ENCODE measurements at places on chromosomes 3 and 15. TPM values are rescaled to one million over a fixed set of nuclear protein-coding genes. Genes with fewer than 3 reads are reported as not detected.
A peak's percentile ranks its signal among the peaks of the same experiment; 100 is the strongest.

DNA sequence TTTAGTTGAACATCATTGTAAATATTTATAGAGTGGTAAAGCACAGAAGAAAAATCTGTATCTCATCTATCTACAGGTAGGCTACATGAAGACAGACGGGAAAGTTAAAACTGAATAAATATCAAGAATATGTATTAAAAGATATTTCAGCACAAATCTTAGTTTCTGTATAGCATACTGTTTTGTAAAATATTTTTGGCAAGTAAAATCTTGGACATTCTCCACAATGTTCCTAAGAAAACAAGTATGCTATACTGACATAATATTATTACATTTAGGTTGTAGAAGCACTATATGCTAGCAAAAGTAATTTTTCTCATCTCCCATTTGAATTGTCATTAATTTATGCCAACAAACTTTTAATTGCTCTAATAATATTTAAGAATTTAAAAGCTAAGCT is 326.4 kb upstream of the ARL6 start:
- H3K4me3 ChIP-seq: no peak overlapping the region
- no peaks in the 10 kb centered on the region for H3K27me3 ChIP-seq
- no peaks in the 10 kb centered on the region for H3K4me1 ChIP-seq
- no peak overlapping the region for H3K27ac ChIP-seq
- no peak for DNase-seq

GRCh38 chr15:28182216-28182615 is 83.1 kb upstream of the OCA2 start:
- H3K36me3 ChIP-seq: peaks cover 2% of the 10 kb centered on the region
- no peaks in the 10 kb centered on the region for H3K27me3 ChIP-seq
- H3K4me3 ChIP-seq: no peak overlapping the region

DNA sequence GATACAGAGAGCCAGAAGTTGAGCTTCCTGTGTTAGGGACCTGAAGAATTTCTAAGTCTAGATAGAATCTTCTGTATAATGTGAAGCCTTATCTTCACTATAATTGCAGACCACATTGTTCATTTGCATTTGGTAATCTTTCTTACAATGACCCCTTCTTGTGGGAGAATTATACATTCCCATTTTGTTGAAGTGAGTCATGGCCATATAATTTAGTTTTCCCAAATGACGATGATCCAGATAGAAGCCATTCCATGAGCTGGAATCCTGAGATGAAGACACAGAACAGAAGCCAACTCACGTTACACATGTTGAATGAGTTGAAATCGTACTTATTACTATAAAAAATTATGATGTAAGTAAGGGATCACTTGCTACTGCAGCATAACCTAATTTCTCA is 187.8 kb downstream of the TUSC7 start:
- H3K27ac ChIP-seq: no peak overlapping the region
- no peaks in the 10 kb centered on the region for H3K4me1 ChIP-seq
- DNase-seq: no peak
- no peaks in the 10 kb centered on the region for H3K36me3 ChIP-seq
- no peaks in the 10 kb centered on the region for H3K27me3 ChIP-seq

DNA sequence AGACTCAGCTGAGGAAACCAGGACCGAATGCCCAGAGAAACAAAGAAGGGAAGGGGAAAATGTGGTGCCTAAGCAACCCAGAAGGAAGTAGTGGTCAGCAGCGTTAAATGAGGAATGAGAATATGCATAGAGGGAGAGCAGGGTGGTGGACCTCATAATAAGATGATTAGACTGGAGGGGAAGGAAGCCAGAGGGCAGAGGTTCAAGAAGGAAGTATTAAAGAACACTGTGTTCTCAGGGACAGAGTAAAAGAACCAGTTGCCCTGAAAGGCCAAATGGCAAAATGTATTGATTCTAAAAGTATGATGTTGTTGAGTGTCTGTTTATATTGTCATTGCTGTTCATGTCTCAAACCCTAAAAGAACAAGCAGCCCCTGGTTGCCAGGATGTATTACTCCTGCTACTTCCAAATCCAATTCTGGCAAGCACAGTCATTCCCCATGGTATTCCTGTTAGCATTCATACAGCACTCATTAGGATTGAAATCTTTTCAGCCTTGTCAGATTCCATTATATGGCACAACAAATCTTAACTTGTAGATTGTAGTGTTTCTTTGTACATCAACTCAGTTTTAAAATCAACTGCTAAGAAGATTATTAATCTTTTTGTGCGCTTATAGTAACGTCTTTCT is 23.4 kb downstream of the P2RY1 start:
- DNase-seq: no peak
- H3K4me1 ChIP-seq: no peaks in the 10 kb centered on the region

GRCh38 chr15:80467311-80467714 is 63.1 kb downstream of the ARNT2 start:
- H3K4me3 ChIP-seq: no peak overlapping the region
- DNase-seq: no peak
- H3K27me3 ChIP-seq: peaks cover 17% of the 10 kb centered on the region
- no peaks in the 10 kb centered on the region for H3K4me1 ChIP-seq

- DNase-seq: no peak
- H3K27ac ChIP-seq: no peak overlapping the region
- H3K4me3 ChIP-seq: no peak overlapping the region
- H3K4me1 ChIP-seq: no peaks in the 10 kb centered on the region
Observed at GRCh38 chr15:82093774-82094211, 48.0 kb upstream of the MEX3B start.

DNA sequence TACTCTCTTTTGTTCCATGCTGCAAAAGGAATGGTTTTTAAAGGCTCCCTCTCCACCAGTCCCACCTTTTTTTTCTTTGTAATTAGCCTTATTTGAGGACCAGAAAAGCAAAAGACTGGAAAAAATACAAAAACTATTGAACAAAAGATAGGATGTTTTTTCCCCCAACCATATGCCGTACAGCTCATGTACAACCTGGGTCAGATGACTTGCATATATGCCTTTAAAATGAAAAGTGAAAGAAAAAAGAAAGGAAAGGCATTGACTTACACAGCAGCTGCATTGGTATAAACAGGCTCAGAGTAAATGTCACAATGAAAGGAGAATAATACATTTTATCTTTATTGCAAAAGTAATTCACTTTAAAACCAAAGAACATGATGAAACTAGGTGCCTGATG is 69.5 kb upstream of the CMC1 start:
- no peak for DNase-seq
- peak overlapping the region; percentile 19 for H3K4me3 ChIP-seq
- peak overlapping the region; percentile 88 for H3K27ac ChIP-seq
- peaks cover 10% of the 10 kb centered on the region for H3K4me1 ChIP-seq
- no peaks in the 10 kb centered on the region for H3K27me3 ChIP-seq

Gene SLC15A2
- total RNA-seq: 2.4 TPM

- H3K27me3 ChIP-seq: no peaks in the 10 kb centered on the region
- no peaks in the 10 kb centered on the region for H3K36me3 ChIP-seq
- DNase-seq: no peak
- no peaks in the 10 kb centered on the region for H3K4me1 ChIP-seq
- no peak overlapping the region for H3K4me3 ChIP-seq
Observed at GRCh38 chr15:53833134-53833624, 73.7 kb upstream of the WDR72 start.

DNA sequence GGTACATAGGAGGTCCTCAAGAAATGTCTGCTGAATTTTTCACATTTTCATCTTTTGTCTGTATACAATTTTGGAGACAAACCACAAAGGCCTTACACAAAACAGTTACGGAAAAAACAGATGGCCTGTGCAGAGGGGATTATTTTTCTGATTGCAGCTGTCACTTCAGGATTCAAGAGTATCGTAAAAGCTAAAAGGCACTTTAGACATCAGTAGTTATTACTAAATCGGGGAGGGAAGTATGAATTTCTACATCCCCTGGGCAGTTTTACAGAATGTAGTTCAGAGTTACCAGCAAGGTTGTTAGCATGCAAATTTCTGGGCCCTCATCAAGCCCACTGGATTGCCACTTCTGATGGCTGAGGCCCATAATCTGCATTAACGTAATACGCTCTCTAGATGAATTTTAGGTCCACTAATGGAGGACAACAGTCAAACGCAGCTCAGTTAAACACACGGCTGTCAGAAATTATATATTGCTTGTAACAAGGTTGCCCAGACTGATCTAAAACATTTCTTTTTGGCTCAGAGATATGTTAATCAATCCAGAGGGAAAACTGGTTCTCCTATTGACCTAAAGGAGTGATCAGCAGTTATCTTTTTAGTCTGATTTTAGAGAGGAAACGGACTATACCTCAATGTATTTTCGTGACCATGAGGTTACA is 1.1 kb downstream of the RIOX2 start:
- DNase-seq: no peak
- H3K36me3 ChIP-seq: peaks cover 24% of the 10 kb centered on the region
- peak overlapping the region; percentile 96 for H3K4me3 ChIP-seq
- H3K4me1 ChIP-seq: peaks cover 89% of the 10 kb centered on the region
- no peaks in the 10 kb centered on the region for H3K27me3 ChIP-seq
- H3K27ac ChIP-seq: peak overlapping the region; percentile 91

DNA sequence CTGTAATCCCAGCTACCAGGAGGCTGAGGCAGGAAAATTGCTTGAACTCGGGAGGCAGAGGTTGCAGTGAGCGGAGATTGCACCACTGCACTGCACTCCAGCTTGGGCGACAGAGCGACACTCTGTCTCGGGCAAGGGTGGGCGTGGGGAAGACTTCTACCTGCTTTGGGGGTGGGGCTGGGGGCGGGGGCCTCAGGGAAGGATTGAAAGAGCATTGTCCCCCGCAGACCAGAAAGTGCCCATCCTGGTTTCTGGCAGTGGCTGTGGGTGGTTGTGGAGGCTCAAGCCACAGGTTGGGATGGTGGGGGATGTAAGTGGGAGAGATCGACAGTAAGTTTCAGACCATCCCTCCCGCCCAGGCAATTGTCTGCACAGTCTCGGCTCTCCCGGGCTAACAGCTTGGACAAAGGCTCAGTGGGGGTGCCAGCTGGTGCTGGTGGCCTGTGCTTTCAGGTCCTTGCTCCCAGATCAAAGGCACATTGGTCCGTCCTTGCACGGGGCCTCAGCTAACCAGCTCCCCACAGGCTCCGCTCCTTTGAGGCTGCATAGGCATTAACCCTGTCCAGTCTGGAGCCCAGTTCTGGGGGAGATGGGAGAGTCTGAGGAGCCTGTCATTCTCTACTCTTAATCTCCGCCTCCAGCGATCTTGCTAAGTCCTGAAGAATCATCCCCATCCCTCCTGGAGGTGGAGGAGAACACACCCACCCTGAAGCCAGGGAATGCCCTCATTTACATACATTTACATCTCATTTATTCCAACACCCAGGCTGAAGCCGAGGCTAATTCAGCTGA is 8.6 kb downstream of the SCN5A start:
- no peak overlapping the region for H3K27ac ChIP-seq
- H3K4me3 ChIP-seq: no peak overlapping the region
- no peaks in the 10 kb centered on the region for H3K36me3 ChIP-seq
- peaks cover 3% of the 10 kb centered on the region for H3K27me3 ChIP-seq
- no peak for DNase-seq
- H3K4me1 ChIP-seq: peaks cover 6% of the 10 kb centered on the region

DNA sequence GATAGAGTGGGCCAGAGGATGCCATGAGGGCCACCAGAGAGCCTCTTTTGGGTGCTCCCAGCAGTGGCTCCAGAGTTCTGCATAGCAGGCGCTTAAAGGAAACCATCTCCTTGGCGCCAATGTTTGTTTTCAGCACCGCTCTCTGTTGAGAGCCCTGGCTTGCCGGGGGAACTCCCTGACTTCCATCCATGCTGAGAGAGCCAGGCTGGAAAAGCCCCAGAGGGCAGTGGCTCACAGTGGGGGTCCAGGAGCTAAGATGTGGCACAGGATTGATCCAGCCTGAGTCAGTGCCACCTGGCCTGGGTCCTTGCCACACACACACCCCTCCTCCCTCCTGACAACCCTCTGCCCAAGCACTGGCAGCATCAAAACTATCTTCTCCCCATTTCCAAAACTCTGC is 50.4 kb upstream of the HACD2 start:
- no peaks in the 10 kb centered on the region for H3K27me3 ChIP-seq
- no peaks in the 10 kb centered on the region for H3K4me1 ChIP-seq
- no peak for DNase-seq

Gene PIF1
- total RNA-seq: 85.5 TPM

DNA sequence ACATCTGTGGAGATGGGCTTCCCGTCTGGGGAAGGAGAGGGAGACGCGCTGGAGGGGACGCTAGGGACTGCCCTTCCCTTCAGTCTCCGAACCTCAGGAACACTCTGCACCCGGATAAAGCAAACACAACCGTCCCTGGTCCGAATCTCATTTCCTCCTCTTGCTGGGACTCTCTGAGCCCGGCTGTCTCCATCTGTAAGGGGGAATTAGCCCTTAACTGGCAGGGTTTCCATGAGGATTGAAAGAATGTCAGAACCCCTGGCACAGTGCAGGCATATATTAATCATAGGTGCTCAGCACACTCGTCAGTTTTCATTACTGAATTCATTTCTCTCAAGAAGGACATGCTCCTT is 19.1 kb upstream of the IGDCC3 start:
- peaks cover 59% of the 10 kb centered on the region for H3K27me3 ChIP-seq
- DNase-seq: no peak
- H3K4me3 ChIP-seq: no peak overlapping the region
- H3K4me1 ChIP-seq: peaks cover 4% of the 10 kb centered on the region
- H3K36me3 ChIP-seq: no peaks in the 10 kb centered on the region

- no peak overlapping the region for H3K27ac ChIP-seq
- H3K36me3 ChIP-seq: no peaks in the 10 kb centered on the region
- no peak for DNase-seq
- peaks cover 4% of the 10 kb centered on the region for H3K4me1 ChIP-seq
Observed at GRCh38 chr15:77599899-77600298, 32.8 kb downstream of the LINGO1 start.

Gene P2RY13
- not detected for total RNA-seq

DNA sequence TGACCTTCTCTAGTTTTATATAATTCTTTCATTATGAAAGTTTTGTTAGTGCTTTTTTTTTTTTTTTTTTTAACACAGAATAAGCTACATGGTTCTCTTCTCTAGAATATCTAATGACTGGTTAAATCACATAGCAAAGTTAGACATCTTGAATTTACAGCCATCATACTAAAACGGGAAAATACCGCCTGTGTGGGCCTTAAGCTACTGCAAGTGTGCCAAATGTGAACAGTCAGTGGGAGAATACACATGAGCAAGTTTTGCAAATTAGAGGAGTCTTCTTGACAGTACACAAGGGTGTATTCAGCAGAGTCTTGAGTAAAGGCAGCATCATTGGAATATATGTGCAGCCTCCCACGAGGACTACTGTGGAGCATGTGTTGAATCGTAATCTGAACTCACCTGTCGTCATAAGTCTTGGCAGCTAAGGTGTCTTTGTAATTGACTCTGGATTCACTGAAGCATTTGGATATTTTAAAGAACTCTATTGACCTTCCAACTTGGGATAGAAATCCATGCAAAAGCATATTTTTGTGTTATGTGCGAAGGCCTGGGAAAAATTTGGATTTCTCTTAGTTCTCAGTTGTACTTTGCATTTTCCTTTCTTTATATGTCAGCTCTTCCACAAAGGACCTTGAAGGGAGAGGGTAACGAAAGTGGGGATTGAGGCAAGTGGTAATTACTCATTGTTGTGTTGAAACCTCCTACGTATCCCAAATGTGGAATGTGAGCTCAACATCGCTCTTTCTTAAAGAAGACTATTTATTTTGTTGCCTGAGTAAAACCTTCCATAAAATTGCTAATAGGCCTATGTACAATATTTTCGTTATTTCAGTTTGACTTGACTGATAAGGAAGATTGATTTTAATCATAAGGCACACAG is 117.4 kb downstream of the ATG7 start:
- H3K27me3 ChIP-seq: no peaks in the 10 kb centered on the region
- DNase-seq: no peak
- peaks cover 10% of the 10 kb centered on the region for H3K4me1 ChIP-seq
- no peak overlapping the region for H3K27ac ChIP-seq

- no peaks in the 10 kb centered on the region for H3K4me1 ChIP-seq
- DNase-seq: no peak
- no peak overlapping the region for H3K4me3 ChIP-seq
- no peak overlapping the region for H3K27ac ChIP-seq
- H3K36me3 ChIP-seq: no peaks in the 10 kb centered on the region
- H3K27me3 ChIP-seq: no peaks in the 10 kb centered on the region
Observed at GRCh38 chr15:27241943-27242342, 271.0 kb downstream of the GABRG3 start.

Measured in activated CD8-positive, alpha-beta memory T cell treated with anti-CD3 and anti-CD28 coated beads, Interleukin-2, amount 10 ng/mL, durations not matched to agents 7 days and 5 days (primary cell).